ENCODE measurements at places on chromosomes 2 and 18.

DNA sequence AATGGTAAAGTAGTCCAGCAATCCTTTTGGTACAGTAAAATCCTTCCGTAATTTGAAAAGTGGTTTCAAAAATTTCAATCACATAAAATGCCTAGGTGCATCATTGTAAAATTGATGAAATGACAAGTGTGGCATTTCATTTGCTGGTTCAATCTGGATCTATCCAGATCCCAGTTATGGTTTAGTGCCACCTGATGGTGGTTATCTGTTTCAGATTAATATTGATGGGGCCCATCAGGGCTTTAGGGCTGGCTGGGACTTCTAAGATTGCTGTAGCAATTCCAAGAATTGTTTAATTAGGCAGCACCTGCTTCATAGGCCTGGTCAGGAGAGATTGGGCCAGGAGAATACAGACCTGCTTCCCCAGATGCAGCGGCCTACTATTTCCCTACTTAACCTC lies 55.5 kb upstream of the PIK3C3 start:
- no peak for DNase-seq

GRCh38 chr2:241107031-241107783 lies 5.1 kb upstream of the MTERF4 start:
- no peak for DNase-seq

DNA sequence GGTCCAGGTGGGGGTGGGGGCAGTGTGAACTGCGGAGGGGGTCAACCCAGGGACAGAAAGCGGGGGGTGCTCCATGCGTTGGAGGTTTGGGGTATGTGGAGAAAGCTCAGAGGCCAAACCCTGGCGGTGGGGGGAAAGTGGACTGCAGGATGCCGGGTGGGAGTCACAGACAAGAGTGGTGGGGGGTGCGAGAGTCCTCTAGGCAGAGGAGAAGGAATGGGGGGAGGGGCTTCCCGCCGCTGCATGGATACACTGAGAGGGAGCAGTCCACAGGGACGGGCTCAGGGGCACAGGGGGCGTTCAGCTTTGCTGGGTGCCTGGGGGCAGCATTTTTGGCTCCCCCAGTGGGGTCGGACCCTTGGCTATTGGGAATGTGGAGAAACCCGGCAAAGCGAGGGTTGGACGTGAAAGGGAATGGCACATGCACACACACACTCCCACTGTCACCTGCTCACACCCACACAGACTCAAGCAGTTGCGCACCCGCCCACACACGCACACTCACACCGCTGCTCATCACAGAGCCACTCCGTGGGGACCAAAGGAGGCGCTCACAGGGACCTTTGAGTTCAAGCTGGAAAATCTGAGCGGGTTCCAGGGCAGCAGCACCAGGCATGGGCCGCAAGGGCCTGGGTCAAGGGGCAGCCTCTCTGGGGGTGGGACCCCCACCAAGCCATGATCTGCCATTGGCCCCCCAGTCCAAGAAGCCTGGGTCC lies 7.7 kb downstream of the GBX2 start:
- no peak for DNase-seq

DNA sequence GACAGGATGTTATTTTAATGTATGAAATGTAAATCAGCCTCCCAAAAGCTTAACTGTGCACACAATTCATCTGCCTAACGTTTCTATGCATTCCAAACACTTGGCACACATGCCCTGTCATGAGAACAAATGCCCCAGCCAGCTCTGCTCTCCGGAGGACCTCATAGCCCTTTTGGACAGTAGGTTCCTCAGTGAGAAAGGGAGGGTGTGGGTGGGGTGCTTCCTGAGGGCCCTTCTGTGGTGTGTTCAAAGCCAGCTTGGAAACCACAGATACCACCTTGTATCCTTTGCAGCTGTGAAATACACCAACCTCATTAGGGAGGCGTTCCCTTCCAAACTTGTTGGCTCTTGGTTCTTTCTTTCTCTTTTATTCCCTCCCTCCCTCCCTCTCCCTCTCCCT lies 102.2 kb upstream of the ASB18 start:
- no peak for DNase-seq

Data from astrocyte of the spinal cord (primary cell).